ENCODE measurements at places on chromosomes 6 and 20.

DNA sequence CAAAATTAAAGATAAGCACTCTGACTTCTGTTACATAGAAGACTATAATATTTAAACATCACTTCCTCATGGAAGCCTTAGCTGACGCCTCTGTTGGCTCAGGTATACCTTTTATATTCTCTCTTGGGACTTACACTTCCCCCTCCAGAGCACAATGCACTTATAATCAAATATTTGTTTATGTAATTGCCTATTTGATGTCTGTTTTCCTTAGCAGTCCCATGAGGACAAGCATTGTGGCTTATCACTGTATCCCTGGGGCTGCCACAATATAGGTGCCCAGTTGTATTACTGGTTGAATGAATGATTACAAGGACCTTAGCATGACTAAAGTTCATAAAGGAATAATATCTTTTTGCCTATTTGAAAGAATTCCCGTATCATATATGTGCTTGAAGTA, 186.7 kb upstream of the VGLL2 start:
- DNase-seq: no peak

DNA sequence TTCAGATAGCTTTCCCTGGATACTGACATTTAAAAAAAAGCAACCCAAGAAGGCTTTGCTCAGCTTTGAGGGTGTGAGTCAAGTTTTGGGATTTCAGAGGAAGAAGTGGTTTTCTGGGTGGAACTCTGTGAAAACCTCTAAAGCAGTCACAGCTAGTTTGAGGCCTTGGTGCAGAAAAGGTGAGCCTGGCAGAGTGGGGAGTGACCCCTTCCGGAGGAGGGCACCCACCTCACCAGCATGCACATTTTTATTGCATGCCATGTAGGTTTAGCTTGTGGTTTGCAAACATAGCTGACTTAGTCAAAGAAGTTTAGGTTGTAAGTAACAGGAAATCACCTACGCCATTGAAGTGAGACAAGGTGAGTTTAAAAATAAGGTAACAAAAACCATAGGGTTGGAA, 146.8 kb upstream of the PMEPA1 start:
- DNase-seq: no peak

GRCh38 chr6:41302638-41303037, 16.2 kb upstream of the TREM1 start:
- no peak for DNase-seq

- no peak for DNase-seq
These were observed 232.7 kb upstream of the SGK1 start for GRCh38 chr6:134550604-134551003.

DNA sequence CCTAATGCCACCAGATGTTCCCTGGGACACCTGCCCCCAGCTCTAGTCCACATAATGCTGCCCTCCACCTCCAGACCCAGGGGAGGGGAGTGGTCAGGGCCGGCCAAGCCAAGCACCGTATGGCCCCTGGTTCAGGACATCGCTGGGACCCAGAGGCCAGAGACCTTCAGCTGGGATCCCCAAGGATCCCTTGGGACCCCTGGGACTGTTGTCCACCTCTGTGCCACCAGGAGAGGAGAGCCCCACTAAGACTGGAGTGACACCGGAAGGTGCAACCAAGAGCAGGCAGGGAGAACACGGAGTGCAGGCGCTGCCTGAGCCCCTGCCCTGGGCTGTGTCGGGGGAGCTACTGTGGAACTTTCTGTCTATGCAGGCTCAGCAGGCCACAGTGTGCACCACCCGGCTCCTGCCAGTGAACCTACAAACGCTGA, 43.6 kb downstream of the CTCFL start:
- DNase-seq: no peak

DNA sequence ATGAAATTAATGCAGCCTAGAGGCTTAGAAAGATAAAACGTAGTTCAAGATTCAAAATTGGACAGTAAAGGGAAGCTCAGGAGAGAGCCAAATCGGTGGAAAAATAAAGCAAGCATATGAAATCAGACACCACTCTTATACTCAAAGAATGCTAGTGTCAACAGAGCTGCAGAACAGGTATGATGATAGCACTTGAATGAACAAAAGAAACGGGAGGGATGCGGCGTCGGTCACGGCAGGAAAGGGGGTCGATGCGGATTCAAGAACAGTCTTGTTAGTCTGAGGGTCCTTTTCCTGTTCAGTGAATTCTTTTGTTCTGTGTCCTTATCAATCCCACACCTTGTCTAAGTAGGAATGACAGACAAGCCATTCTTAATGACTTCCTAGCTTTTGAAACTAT, 114.4 kb downstream of the FOXC1 start:
- DNase-seq: no peak

- DNase-seq: no peak
These were observed 1.0 kb upstream of the HFE start for GRCh38 chr6:26086211-26086610.

DNA sequence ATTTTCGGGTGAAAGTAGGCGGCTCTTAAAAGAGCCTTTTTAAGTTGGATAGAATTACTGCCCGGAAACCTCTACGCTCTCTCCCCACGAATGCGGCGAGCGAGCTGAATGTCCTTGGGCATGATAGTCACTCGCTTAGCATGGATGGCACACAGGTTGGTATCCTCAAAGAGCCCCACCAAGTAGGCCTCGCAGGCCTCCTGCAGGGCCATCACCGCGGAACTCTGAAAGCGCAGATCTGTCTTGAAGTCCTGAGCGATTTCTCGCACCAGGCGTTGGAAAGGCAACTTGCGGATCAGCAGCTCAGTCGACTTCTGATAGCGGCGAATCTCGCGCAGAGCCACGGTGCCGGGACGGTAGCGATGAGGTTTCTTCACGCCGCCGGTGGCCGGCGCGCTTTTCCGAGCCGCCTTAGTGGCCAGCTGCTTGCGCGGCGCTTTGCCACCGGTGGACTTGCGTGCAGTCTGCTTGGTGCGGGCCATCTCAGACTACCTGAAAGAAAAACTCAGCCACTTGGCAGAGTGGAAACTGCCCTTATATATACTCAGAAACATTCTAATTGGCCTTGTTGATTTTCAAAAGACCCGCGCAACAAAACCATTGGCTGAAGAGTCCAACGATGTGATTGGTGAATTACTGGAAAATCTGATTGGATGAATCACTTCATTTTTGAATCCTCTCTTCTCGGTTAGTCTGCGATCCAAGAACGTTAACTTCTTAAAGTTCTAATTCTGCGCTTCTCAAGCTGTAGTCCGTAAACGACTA, 93.9 kb upstream of the BTN3A2 start:
- peak; percentile 84 for DNase-seq

DNA sequence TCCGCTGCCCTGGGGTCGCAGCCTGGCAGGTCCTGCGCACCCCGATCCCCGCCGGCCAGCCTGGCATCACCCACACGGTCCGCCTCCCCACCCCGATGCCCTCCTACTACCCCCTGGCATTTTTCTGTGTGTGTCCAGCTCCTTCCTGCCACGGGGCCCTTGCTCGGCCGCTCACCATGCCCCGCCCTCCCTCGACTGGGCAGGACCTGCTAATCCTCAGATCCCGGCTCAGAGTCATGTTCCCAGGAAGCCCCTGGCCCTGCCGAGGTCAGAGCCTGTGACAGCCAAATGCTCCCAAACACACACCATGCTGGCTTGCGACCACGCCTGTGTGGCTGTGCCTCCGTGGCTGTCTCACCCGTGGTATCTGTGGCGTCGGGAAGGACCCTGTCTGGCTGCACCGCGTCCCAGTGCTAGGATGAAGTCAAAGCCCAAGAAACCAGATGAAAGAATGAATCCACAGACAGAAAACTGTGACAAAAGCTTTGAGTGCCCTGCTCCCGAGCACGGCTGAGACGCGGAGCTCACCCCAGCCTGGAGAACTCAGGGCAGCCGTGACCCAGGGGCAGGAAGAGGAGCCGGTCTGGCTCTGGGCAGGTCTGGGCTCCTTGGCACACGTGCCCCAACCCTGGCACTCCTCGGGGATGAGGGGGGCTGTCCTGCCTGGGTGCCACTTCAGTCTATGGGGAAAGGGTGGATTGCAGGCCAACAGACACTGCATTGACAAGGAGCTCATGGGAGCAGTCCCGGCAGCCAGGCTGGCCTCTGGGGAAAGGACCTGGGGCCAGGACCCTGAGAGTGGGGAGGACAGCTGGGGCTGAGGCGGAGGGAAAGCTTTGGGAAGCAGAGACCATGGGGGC, 20.8 kb upstream of the SLCO4A1 start:
- DNase-seq: no peak

- no peak for DNase-seq
These were observed 18.3 kb downstream of the VEGFA start for GRCh38 chr6:43788301-43788700.

DNA sequence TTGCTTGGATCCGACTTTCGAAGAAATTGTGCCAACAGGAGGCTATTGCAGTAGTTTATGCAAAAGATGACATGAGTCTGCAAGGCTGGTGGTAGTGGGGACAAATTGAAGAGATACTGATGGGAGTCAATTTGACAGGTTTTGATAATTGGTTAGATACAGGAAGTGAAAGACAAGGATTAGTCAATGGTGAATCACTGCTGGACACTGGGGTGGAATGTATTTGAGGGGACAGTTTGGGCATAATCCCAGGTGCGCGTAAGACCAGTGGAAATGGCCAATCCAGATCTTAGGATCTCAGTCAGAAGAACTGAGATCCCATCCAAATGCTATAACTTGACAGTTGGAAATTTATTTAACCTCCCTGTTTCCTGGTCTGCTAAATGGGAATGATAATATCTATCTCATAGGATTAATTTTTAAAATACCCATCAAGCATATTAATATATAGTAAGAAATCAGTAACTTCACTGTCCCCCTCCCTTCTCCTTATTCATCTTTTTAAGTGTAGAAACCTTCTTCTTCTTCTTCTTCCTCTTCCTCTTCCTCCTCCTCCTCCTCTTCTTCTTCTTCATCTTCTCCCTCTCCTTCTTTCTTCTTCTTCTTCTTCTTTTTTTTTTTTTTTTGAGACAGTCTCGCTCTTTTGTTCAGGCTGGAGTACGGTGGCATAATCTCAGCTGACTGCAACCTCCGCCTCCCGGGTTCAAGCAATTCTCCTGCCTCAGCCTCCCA, 30.9 kb upstream of the ERVFRD-1 start:
- no peak for DNase-seq

DNA sequence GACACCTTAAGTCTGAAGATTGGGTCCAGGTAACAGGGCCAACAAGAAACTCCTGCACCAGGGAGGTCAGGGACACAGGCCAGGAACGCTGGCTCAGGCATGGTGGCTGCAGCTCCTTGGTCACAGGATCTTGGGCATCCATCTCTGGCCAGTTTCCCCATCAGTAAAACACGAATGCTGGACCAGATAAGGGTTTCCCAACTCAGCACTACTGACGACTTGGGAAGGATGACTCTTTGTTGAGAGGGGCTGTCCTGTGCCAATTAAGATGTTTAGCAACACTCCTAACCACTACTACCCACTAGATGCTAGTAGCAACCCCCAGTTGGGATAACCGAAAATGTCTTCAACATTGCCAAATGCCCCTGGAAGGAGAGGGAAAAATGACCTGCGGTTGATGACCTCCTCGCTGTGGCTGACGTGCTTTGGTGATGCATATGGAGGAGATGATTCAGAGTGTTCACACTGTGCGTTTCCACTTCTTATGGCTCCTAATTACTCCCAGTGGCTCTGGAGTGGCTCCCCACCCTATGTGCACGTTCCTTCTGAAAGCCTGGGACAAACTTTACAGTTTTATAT, 261.9 kb downstream of the CDH26 start:
- no peak for DNase-seq

GRCh38 chr6:71529769-71530168, 241.2 kb downstream of the OGFRL1 start:
- no peak for DNase-seq

- DNase-seq: no peak
These were observed 281.3 kb downstream of the BMP7 start for GRCh38 chr20:56985066-56985685.

DNA sequence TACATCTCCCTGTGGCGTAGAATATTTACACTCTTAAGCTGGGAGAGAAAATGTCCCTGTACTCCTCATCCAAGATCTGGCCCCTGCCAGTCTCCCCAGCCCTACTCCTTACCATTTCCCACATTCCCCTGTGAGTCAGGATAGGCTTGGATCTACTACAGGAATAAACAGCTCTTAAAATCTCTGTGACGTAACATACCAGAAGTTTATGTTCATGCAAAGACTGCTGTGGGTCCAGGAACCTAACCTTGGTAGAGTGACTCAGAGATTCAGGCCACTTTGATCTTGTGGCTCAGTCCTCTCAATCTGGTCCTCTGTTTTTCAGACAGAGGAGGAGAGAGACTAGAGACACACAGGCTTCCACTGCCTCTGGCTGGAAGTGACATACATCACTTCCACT, 38.5 kb upstream of the GPR6 start:
- DNase-seq: no peak

- no peak for DNase-seq
These were observed 38.4 kb downstream of the AKAP7 start for GRCh38 chr6:131173680-131174079.

DNA sequence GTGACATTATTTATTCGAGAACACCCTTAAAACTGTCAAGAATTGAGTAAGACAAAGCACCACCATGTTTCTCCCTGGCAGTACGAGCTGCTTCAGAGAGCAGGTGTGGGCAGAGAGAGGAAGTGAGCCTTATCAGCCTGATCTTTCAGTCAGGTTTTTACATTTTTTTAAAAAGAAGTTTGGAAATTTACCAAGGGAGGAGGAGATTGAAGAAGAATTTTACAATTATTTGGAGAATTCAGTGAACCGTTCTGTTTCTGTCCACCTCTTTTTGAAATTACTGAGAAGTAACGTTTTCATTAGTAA, 75.5 kb downstream of the ZDHHC14 start:
- no peak for DNase-seq

DNA sequence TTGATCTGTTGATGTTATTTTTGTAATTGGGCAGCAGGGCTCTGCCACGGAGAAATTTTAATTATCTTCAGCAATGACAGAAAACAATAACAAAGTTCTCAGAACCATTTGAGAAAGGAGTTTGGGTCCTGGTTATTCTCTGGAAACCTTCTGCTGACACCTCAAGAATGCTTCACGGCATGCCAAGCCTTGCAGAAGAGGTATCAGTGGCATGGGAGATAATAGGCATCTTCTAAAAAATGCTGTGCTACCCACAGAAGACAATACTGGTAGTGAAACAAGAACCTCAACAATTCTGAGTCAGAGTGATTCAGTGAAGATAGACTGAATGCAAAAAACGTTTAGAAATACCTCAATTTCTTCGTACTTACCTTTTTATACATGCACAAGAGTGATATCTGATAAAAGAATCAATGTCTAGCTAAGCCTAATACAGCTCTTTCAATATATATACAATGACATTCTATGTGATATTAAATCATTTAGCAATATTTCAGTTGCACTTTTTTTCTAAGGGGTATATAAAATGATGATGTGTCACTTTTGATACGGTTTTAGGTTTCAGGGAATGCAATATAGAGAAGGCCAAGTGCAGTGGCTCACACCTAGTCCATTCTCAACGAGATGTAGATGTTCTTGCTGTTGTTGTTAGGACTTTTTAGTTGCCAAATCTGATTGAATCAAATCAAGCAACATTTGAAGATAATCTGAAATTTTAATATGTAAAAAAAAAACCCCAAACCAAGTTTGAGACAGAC, 110.4 kb upstream of the COL21A1 start:
- DNase-seq: no peak
